ENCODE measurements at places on chromosomes 13 and 19.

DNA sequence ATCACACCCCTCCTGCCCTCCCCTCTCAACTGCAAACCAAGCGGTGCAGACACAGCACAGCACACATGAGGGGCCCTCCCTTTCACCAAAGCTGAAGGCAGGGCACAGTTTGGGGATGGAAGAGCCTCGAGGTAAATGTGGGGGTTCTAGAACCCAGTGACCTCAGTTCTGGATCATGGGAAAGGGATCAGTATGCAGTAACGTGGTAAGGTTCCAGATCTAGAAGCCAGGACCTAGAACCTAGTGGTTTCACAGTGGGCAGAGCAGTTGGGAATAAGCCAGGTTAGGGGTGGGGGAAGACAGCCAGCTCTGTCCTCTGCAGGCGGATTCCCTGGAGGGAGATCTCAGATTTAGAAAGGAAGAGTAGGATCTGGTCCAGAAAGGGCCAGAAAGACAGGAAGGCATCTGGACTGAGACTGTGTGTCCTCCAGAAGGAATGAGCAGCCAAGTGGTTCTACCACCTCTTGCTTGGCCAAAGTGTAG lies 3.1 kb downstream of the FTL start:
- no peak for DNase-seq

- DNase-seq = no peak
Observed at GRCh38 chr19:31515931-31516330, 166.7 kb upstream of the TSHZ3 start.

DNA sequence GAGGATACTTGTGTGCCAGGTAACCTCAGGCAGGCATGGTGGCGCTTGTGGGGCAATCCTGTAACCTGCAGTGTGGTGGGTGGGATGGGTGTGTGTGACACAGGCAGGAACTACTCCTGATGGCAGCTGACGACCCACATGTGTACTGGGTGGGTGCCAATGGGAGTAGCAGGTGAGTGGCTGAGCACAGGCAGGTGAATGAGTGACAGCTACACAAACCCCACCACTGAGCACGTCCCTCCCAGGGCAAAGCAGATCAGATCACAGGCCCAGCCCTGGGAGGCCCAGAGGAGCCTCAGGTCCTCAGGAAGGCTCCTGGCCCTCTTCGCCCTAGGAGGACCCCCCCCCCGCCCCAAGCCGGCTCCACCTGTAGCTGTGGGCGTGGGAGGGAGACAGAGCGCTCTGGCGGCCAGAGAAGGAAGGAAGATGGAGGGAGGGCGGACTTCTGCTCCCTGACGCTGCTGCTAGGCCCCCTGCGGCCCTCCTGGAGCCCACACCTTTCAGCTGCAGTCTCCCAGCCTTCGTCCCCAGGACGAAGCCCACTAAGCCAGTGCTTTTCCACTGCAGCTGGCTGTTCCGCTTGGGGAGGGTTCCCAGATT lies 1.3 kb upstream of the ZNF181 start:
- no peak for DNase-seq

DNA sequence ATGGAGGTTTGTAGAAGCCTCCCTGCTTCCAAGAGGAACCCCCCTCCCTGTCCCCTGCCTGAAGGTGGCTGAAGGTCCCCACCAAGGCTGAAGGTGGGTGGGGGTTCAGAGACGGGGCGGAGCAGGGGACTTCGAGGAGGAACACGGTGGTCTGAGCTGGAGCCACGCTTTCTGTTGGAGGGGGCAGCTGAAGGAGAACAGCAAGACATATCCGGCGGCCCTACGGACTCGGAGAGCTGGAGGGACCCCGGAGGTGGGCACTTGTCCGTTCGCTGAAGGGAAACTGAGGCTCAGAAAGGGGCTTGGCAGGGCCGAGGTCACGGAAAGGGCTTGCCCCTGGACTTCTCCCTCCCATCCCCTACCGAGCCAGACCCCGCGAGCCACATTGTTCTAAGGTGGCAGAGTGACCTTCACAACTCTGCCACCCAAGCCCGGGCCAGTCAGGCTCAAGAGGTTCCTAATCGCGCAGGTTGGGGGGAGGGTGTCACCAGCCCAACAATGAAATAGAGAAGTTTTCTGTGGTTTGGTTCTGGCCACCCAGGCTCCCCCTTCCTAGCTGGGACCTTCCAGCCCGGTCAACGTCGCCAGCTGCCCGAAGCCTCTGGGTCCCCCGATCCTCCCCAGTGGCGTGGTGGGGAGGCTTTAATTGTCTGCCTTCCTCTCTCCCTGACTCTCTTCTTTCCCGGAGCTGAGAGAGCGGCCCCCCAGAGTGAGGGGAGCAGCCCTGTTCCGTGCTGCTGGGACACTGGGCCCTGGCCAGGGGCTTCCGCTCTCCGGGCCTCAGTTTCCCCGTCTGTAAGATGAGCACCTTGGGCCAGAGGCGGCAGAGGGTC lies 15.5 kb upstream of the KCNN1 start:
- no peak for DNase-seq

GRCh38 chr13:48236528-48237353 lies 3.7 kb downstream of the ITM2B start:
- DNase-seq = no peak

GRCh38 chr19:41694196-41694595 lies 6.1 kb upstream of the CEACAM7 start:
- DNase-seq = no peak

DNA sequence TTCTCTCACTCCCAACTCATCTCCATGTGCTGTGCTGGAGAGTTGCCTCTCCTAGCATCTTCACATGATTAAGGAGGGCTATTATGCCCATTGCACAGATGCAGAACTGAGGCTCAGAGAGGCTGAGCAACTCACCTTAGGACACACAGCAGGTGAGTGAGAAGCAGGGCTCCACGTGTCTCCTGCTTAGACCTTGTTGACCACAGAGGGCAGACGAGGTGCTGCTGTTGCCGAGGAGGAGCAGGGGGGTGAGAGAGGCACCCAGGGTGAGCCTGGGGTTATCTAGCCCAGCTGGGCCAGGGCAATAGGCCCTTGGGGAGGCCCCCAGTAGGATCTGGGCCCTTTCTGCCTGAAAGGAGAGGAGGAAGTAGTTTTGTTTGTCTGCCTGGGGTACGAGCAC lies 2.4 kb upstream of the HSH2D start:
- no peak for DNase-seq

- DNase-seq = no peak
Observed at GRCh38 chr13:90281709-90282108, 1065.8 kb upstream of the MIR17HG start.

DNA sequence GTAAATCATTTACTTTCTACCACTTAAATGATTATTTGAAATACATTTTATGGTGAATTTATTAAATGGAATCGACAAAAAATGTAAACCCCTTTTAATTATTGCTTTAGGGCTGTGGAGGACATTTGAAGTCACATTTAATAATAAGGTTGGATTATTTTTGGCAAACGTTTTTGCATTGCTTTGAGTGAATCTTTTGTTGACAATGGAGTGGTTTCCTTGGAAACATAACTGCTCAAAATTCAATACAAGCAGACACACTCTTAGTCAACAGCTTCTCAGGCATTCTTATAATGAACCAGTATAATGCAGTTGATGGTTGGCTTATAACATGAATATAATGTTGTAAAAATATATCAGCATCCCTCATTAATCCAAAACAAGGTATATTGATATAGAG lies 104.7 kb downstream of the DCLK1 start:
- no peak for DNase-seq

DNA sequence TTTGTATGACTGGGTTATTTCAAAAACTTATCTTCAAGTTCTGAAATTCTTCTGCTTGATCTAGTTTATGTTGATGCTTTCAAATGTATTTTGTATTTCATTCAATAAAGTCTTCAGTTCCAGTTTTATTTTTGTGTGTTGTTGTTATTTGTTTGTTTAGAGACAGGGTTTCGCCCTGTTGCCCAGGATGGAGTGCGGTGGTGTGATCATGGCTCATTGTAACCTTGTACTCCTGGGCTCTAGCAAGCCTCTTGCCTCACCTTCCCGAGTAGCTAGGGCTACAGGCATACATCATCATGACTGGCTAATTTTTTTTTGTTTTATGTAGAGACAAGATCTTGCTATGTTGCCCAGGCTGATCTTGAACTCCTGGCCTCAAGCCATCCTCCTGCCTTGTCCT lies 40.3 kb upstream of the ARHGEF7 start:
- DNase-seq = no peak

GRCh38 chr19:41995959-41996797 lies 2.1 kb upstream of the ATP1A3 start:
- no peak for DNase-seq

- DNase-seq = no peak
Observed at GRCh38 chr13:32016631-32017030, 14.9 kb upstream of the FRY start.

DNA sequence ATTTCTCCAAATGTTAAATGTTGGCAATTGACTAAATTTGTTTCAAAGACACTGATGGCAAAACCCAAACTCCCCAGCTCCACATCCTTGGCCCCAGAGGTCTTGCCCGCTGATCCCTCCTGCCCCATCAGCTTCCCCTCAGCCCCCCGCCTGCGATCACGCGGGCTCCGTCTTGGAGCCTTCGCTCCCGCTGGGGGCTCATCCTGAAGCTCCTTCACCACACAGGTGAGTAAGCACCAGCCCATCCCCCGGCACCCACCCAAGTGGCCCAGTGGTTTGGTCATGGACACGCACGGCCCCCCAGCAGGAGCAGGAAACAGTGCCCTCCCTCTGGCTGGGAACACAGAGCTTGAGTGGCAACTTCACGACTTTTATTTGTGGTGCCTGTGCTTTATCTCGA lies 14.9 kb downstream of the EPS8L1 start:
- DNase-seq = no peak

GRCh38 chr13:74226791-74227475 lies 92.7 kb upstream of the KLF12 start:
- no peak for DNase-seq

DNA sequence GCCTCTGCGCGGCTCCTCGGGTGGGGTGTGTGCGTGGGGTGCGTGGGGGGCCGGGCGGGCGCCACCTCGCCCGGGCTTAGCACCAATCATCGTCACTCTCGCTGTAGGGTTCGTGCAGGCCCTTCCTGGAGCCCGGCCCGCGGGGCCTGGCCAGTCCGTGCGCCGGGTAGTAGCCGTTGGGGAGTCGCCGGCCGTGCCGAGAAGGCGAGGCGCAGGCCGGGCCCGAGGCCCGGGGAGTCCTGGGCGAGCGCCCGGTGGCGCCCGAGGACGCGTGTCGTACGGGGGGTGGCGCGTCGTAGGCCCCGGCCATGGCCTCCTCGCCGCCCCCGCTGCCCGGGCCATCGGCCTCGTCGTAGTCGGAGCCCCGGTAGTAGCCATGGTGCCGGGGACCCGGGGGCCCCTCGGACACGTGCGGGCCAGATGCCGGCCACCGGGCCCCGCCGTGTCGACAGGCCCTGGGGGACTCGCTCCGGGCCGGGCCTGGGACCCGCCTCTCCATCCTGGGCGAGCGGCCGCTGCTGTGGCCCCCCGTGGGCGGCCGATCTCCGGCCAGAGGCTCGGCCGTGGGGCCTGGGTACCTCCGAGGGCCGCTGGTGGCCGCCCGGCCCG lies 57.1 kb downstream of the IER2 start:
- no peak for DNase-seq

GRCh38 chr19:8705742-8706141 lies 7.1 kb upstream of the ACTL9 start:
- DNase-seq = no peak

GRCh38 chr19:2199861-2200623 lies 36.1 kb downstream of the PLEKHJ1 start:
- DNase-seq = no peak

GRCh38 chr19:47729468-47729798 lies 15.9 kb upstream of the NOP53 start:
- peak; percentile 89 for DNase-seq

DNA sequence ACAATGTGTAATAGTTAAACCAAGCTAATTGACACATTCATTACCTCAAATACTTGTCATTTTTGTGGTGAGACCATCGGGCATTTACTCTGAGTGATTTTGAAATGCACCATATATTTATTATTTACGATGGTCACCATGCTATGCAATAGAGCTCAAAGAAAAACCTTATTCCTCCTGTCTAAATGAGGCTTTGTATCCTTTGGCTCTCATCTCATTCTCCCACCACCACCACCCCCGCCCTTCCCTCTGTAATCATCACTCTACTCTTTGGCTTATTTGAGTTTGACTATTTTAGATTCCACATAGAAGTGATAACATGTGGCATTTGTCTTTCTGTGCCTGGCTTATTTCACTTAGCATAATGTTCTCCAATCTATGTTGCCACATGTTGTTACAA lies 124.9 kb downstream of the CYSLTR2 start:
- no peak for DNase-seq

GRCh38 chr13:111919286-111919685 lies 147.7 kb upstream of the SOX1 start:
- no peak for DNase-seq

DNA sequence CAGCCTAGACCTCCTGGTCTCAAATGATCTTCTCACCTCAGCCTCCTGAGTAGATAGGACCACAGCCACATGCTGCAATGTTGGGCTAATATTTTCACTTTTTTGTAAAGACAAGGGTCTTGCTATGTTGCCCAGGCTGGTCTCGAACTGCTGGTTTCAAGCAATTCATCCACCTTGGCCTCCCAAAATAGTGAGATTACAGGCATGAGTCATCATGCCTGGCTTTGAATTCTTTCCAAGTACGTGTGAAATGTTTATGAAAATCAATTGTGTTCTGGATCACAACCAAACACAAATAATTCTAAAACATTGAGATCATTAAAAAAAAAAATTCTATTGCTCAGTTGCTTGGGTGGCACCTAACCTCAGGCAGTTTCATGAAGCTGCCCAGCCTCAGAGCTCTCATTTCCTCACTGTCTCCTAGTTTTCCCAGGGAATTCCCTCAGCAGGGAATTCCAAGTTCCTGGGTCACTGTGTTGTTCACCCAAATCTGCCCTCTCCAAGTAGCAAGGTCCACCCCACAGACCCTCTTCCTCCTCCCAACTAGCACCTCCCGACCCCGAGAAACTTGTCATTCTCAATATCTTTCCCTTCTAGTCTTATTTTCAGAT lies 44.8 kb downstream of the ING1 start:
- DNase-seq = no peak

DNA sequence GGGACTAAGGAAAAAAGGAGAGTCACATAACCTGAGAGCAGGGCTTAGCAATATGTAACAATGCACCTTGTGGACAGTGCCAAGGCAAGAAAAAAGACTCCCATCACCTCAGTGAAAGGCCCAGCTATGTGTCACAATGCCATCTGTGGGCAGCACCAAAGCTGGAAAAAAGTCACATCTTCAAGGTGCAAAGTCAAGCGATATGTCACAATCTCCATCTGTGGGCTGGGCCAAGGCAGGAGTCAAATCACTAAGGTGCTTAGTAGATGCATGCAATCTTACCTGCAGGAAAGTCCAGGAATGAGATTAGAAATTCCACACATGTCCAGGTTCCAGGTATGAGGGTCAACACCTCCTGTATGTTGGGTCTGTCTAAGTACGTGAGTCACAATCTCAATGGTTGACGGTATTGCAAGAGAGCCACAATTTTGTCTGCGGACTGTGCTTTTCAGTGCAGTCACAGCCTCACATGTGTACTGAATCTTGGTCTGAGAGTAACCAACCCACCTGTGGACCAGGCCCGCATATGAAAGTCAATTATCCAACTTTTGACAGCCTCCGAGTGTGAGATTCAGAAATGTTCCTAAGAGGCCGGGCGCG lies 14.8 kb upstream of the ZNF43 start:
- no peak for DNase-seq
